Liver (tissue), 10 donors: ENCODE measurements at places on chromosomes 5 and 9.
A peak's percentile ranks its signal among the peaks of the same experiment; 100 is the strongest.

GRCh38 chr5:128402506-128402905, 135.5 kb downstream of the FBN2 start:
- no peak for DNase-seq

DNA sequence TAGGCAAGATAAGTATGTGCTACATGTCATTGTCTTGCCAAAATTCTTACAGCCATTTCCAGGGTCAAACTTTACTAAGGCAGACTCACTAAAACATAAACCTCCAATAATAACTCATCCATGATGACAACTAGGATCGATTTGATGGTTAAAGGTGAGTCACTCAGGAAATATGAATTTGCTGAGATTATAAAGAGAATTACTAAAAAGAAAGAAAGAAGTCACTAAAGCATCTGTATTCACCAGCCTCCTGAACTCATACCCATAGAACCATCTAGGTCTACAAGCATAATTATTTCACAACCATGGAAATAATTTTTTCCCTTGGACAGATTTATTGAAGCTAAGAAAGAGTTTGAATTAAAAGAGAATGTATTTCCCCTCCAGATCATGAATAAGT, 258.6 kb downstream of the TLE1 start:
- no peak for DNase-seq

GRCh38 chr5:146059460-146060220, 45.7 kb downstream of the PLAC8L1 start:
- DNase-seq = no peak

DNA sequence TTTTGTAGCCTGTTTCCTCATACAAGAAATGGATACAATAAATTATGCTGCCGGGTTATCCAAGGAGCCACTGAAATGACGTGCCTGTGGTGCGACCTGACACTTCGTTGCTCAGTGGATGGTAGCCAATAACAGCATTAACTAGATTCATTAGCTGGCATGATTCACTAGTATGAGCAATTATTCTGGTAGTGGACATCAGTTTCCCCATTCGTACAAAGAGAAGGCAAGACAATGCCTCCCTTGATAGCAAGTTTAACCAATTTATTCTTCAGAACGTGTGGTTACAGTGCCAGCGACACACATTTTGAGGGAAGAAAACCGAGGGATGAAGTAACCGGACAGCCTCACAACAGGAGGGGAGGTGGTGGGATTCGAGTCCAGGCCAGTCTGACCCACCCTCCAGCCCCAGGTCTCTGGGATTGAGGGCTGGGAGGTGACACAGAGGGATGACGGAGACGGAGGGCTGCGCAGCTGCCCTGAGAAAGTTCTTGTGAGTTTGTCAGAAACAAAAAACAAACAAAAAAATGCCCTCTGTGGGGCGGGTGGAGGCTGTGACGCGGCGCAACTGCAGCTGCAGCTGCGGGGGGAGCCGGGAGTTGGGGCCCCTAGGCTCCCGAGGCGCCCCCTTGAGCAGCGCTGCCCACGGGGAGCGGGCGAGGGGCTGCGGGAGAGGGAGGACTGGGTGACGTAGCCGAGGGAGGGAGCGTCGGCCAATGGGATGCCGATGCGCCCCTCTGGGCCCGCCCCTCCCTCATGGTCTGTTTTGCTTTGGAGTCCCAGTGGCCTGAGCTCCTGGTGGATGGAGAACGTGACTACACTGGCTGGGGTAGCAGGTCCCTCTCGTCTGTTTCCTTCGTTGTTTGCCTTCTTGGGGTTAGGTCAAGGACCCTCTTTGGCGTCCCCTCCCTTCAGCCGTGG, 10.9 kb downstream of the LHX2 start:
- DNase-seq = no peak

DNA sequence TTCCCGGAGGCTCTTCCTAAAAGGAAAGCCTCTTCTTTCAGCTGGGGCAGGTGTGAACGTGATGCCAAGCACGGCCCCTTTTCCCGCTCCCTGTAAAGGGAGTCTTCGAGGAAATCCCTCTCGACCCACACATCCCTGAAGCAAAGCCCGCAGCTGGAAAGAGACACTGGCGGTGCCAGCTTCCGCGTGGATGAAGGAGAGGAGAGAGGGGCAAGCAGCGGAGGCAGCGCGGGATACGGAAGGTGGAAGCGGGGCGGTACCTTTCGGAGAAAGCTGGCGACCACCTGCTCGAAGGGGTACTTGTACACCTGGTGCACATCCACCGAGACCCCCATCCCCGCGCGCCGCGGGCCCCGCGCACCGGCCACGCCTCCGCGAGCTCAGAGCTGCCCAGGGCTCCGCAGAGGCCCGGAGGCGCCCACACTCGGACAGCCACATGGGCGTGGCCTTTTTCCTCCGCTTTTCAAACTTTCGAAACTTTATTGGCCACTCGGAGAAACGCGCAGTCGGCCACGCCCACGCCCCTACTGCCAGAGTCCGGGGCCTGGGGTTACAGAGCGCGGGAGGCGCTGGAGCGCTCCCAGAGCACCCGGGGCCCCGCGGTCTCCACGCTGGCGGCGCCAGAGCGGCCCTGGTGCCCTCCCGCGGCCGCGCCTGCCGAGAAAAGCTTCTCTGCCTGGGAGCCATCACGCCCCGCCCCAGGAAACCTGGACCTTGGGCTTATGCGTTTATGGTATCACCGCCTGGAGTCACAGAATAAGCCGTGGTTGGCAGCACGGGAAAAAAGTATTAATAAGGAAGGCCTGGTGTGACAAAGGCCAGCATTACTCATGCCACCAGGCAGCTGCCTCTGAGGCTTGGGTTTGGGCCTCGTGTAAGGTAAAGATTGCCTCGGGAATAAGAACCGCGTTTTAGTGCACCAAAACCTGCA, at the start of gene PRELID2:
TSS of gene PRELID2 (minus strand) at position 426 of the 931 bp plus-strand sequence. CDS start at position 335, 91 bp downstream.
- peak; percentile 91 for DNase-seq

GRCh38 chr9:739362-739761, 102.1 kb upstream of the DMRT1 start:
- no peak for DNase-seq

- DNase-seq = no peak
Observed at GRCh38 chr5:143349177-143349576, 54.3 kb downstream of the NR3C1 start.

- no peak for DNase-seq
Observed at GRCh38 chr5:60495644-60496520, 204.1 kb downstream of the DEPDC1B start.

GRCh38 chr5:59380350-59380951, 513.1 kb downstream of the PDE4D start:
- DNase-seq = no peak

DNA sequence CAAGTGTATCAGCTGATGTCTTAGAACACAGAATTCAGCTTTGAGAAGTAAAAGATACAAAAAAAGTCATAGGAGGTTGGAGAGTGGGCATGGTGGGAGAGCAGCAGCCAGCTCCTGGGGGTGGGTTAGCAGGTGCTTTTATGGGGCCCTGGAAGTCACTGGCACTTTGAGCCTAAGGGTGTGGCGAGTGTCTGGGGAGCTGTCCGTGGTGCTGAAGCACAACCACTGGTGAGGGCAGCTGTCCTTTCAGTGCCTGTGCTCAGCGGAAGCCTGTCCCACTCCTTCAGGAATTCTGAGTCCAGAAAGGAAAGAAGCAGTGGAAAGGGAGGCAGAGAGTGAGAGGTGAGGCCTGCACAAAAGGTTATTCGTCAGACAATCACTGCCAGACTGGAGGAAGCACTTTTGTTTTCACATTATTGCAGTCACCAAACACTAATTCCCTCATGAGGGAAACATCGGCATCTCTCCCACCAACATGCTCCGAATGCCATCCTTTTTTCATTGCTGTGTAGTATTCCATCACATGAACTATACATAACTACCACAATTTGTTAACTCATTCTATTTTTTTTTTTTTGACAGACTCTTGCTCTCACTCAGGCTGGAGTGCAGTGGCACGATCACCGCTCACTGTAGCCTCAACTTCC, 59.4 kb upstream of the RAPGEF1 start:
- peak; percentile 65 for DNase-seq

GRCh38 chr5:92242170-92242569, 859.1 kb upstream of the ARRDC3 start:
- DNase-seq = no peak

GRCh38 chr9:111831371-111832108, 36.8 kb upstream of the SHOC1 start:
- no peak for DNase-seq

DNA sequence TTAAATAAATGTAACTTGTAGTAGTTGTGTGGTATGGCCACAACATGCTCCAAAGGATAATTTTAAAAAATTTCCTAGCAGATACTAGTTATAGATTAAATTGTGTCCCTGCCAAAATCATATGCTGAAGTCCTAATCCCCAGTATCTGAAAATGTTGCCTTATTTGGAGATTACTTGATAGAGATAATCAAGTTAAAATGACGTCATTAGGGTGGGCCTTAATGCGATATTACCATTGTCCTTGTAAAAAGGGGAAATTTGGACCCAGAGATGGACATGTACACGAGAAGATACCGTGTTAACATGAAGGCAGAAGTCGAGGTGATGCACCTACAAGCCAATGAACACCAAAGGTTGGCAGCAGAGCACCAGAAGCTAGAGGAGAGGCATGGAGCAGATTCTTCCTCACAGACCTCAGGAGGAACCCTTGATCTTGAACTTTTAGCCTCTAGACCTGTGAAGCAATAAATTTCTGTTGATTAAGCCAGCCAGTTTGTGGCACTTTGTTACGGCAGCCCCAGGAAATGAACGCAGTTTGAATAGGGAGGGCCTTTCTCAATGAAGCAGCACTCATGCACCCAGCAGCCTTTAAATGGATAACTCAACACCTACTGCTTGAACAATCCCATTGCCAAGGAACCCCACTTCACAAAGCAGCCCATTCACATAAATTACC, 148.9 kb downstream of the ARHGAP26 start:
- no peak for DNase-seq

GRCh38 chr9:136441191-136441680, 1.6 kb upstream of the INPP5E start:
- DNase-seq = no peak
